Fibroblast of the aortic adventitia (primary cell): ENCODE measurements at places on chromosomes 1 and 21. TPM values are rescaled to one million over a fixed set of nuclear protein-coding genes. Genes with fewer than 3 reads are reported as not detected.
A peak's percentile ranks its signal among the peaks of the same experiment; 100 is the strongest.

GRCh38 chr1:36384542-36385409, 948 bp downstream of the STK40 start:
- no peak for DNase-seq

PPFIA4 gene
- 1.3 and 10.0 TPM in 2 replicates for total RNA-seq

DNA sequence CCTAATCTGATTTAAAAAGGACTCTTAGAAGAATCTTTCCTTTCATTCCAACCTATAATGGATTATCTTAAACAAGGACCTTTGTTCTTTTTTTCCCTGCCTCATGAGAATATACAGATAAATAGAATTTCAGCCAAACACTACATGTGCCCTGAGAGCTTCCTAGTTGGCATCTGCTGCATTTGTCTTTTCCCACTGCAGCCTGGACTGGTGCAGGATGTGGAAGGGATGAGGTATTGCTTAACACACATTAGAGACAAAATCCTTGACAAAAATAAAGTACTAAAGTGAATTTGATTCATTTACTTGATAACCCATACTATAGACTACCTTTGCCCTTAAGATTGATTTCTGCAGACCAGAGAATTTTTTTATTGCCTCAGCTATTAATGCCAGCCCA, 59.5 kb downstream of the PALMD start:
- DNase-seq: peak; percentile 18

CYP4Z1 gene
- not detected in 2 replicates for total RNA-seq

DNA sequence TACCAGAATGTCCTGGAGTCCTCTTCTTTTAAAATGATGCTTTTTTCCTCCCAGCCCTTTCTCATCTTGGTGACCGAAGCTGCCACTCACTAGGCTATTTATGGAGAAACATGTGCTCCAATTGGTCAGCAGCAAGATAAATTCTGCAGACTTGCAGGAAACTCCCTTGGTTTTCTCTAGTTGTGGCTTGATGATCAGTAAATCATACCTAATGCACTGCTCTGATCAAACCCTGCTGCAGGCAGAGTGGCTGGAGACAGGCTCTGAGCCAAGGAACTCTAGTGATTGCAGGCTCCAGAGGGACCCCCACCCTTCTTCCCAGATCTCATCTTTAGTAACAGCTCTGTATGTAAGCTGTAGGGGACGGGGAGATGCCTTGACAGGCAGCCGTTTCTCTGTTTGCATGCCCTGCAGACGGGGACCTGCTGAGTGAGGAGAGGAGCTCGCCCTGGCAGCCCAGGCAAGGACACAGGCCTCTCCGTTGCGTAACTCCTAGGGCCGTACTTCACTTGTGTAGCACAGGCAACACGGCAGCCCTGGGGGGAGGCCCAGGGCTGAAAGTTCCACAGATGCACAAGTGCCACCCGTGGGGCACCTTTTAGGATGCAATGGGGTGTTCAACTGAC, 14.5 kb downstream of the SLC6A17 start:
- no peak for DNase-seq

SASS6 gene
- 0.74 and 9.5 TPM in 2 replicates for total RNA-seq

GRCh38 chr1:3779265-3779911, 6.8 kb downstream of the SMIM1 start:
- no peak for DNase-seq

- DNase-seq: no peak
Measured at GRCh38 chr1:28891256-28891655, 23.1 kb upstream of the EPB41 start.

DHX9 gene
- 121 and 153 TPM in 2 replicates for total RNA-seq

SLAMF8 gene
- not detected in 2 replicates for total RNA-seq

DNA sequence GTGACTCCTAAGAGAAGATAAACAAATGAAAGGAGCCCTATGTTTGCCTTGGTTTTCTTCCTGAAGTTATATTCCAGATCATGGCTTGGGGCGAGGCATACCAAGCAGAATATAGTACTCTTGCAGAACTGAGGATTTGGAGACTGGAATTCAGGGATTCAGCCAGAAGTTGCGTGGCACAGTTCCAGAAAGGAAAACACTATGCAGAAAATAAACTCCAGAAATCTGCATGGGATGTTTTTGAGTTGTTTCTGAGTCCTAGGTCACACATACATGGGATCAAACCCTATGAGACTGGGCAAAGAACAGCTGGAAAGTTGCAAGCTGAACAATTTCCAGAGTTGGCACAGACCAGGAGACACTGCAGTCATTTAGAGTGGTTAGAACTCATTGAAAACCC, 42.9 kb upstream of the IFFO2 start:
- peak; percentile 82 for DNase-seq

NCMAP gene
- total RNA-seq: not detected in 2 replicates

CHIA gene
- total RNA-seq: not detected in 2 replicates

PRKCZ gene
- total RNA-seq: 1.6 and 3.5 TPM in 2 replicates
